Fibroblast of gingiva (primary cell): ENCODE measurements at places on chromosomes 5 and 9.

GRCh38 chr9:28363151-28363562 is 789.9 kb upstream of the C9orf72 start:
- DNase-seq = no peak

DNA sequence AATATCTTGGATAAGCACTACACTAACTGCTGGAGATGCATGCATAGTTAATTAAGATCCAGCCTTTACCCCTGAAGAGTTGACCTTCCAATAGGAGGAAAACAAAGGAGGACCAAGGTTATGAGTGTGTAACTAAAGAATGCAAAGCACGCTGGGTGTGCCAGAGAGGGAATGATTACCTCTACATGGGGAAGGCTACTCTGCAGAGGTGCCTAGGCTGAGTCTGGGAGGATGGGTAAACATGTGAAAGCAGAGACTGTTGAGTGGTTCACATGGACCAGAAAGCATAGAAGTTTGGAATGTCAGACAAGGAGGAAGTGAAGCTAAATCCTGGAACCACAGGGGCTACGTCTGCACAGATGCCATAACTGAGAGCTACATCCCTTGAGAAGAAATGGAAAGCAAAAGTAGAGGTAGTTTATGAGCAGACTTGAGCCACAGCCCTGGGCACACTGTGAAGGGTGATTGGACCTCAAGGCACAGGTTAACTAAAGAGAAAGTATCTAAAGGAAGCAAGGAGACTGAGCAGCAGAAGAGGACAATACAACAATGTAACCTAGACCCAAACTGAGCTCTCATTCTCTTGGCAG is 176.2 kb downstream of the DENND1A start:
- no peak for DNase-seq

DNA sequence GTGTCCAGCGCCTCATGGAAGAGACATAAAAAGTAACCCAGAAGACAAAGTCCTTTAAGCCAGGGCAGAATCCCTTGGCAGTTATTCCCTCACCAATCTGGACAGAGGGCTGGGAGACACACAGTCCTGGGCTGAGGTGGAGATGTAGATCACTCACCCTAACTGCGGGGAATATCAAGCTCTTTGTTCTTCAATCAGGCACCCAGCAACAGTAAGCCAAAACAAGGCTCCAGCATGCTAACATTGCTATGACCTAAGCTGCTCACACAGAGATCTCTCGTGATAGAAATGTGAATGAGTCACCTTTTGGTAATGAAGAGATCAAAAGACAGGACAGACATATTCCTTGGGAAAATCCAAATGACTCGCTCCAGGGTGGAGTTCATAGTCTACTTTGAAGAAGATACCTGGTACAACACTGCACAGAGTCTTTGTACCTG is 101.3 kb downstream of the FBN2 start:
- DNase-seq = peak; percentile 70

DNA sequence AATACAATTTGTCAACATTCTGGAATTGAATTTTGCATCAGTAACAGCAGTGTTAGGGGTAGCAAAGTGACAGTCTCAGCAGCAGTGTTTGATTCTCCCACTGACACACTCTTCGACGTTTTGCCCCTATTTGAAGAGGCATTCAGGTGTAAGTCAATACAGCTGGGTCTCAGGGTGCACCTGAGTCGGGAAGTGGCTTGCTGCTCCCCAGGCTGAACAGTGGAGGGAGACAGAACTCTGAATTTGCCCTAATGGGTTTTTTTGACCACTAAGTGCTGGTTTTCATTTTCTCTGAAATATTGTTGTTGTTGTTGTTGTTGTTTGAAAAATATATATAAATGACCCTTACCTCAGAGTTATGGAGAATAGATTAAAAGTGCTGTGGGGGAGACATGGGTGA is 223.2 kb downstream of the TLR4 start:
- DNase-seq = no peak

GRCh38 chr5:80036615-80037014 is 1.5 kb downstream of the THBS4 start:
- DNase-seq = no peak

GRCh38 chr5:93572608-93573353 is 8.2 kb downstream of the NR2F1-AS1 start:
- no peak for DNase-seq

GRCh38 chr9:128552744-128553440 is 505 bp downstream of the SPTAN1 start:
- DNase-seq = peak; percentile 10

GRCh38 chr5:115778417-115778816 is 38.0 kb downstream of the CDO1 start:
- DNase-seq = no peak

- peak; percentile 13 for DNase-seq
Observed at GRCh38 chr9:6788162-6789016, 30.6 kb downstream of the KDM4C start.

- peak; percentile 31 for DNase-seq
Observed at GRCh38 chr5:95836544-95836943, 14.0 kb upstream of the GLRX start.

- peak; percentile 38 for DNase-seq
Observed at GRCh38 chr5:53091289-53091688, 18.3 kb downstream of the MOCS2 start.

- DNase-seq = no peak
Observed at GRCh38 chr5:167030500-167031120, 1260.8 kb upstream of the WWC1 start.

GRCh38 chr5:130077007-130077406 is 172.7 kb downstream of the CHSY3 start:
- DNase-seq = no peak
